Neural progenitor cell (in vitro differentiated cells): ENCODE measurements at places on chromosomes 13 and 19. TPM values are rescaled to one million over a fixed set of nuclear protein-coding genes. Genes with fewer than 3 reads are reported as not detected.

KLK6 gene
- not detected in 2 replicates for total RNA-seq

PVR gene
- 4.4 and 10.8 TPM in 2 replicates for total RNA-seq

TSKS gene
- total RNA-seq: 0.37 TPM in 1 of 2 replicates, not detected in the other

SKA3 gene
- 39.8 and 74.7 TPM in 2 replicates for total RNA-seq

MUC16 gene
- under 0.01 and 0.07 TPM in 2 replicates for total RNA-seq

PRR36 gene
- total RNA-seq: 0.07 and 2.8 TPM in 2 replicates

FPR3 gene
- not detected in 2 replicates for total RNA-seq

CCDC122 gene
- 12.0 and 24.4 TPM in 2 replicates for total RNA-seq

ATP1A3 gene
- 1.6 TPM in 1 of 2 replicates, not detected in the other for total RNA-seq

ZNF555 gene
- total RNA-seq: 14.6 and 18.8 TPM in 2 replicates

KLK4 gene
- total RNA-seq: 0.68 TPM in 1 of 2 replicates, not detected in the other
